Uterus (tissue), 4 donors: ENCODE measurements at places on chromosomes 16 and 17.
A peak's percentile ranks its signal among the peaks of the same experiment; 100 is the strongest.

DNA sequence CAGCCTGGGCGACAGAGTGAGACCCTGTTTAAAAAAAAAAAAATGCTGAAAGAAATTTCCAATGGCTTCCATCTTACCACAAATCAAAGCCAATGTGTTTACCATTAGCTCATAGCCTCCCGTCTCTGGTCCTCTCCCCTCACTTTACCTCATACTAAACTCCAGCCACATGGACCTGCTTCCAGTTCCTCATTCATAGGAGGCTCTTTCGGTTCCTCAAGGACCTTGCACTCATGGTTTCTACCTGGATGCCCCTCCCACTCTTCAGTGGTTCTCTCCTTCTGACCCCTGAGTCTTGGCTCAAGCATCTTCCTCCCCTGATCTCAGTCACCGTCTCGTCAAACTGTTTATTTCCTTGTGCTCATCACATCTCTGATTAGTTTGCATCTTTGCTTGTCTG is 3.8 kb upstream of the DEF8 start:
- DNase-seq = no peak

DNA sequence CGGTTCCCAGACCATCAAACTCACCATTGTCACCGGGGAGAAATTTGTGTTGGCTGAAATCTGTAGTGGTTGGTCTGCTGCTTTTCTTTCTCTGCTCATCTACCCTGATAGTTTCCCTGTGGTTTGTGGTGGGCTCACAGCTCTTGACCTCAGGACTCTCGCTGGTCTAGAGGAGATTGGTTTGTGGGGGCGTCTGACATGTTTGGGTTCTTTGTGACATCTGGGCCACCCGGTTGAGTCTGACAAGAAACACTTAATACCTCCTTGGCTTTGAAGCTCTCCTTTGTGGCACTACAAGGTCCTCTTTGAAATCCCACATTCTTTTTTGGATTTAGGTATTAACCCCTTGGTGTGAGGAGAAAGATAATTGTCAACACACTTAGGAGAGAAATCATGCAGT is 662.0 kb downstream of the WWOX start:
- DNase-seq = no peak

DNA sequence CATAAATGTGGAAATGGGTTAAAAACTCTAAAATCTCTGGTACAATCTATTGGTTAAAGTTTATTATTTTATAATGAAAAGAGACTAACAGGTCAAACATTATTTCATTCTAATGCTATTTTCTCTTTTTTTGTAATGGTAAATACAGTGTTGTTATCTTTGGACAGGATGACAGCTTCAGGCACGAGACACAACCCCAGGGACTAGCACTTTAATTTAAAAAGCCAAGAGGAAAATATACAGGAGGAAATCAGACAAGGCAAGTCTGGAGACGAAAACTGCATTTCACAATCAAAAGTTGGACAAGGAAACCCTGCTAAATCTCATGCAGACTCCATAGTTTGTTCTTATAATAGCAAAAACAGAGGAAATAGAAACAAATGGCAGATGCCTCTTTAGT is 589.1 kb upstream of the CDH8 start:
- no peak for DNase-seq

- DNase-seq = no peak
These were observed 2.9 kb upstream of the SIRT7 start for GRCh38 chr17:81920612-81921536.

- no peak for DNase-seq
These were observed 883 bp upstream of the SPN start for GRCh38 chr16:29662000-29662728.

DNA sequence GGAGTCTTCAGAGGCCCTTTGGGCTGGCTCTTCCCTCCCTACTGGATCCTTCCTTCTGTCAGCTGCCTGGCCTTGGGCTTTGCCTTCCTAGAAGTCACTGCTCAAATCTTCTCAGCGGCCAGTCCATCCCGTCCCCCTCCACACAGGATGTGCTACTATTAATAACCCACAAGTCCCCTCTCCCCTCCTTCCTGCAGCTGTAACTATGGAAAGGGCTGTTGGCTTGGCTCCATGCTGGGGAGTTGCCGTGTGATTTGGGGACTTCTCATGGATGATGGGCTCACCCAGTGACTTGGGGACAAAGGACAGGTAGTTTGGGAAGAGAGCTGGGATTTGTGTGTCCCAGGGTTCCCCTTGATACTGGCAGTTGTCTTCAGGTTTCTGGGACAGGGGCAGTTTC is 19.4 kb downstream of the TMEM94 start:
- DNase-seq = peak; percentile 49

- DNase-seq = no peak
These were observed 5.0 kb downstream of the SCARF1 start for GRCh38 chr17:1640329-1641064.

- no peak for DNase-seq
These were observed 155.8 kb upstream of the GSE1 start for GRCh38 chr16:85457366-85457765.

DNA sequence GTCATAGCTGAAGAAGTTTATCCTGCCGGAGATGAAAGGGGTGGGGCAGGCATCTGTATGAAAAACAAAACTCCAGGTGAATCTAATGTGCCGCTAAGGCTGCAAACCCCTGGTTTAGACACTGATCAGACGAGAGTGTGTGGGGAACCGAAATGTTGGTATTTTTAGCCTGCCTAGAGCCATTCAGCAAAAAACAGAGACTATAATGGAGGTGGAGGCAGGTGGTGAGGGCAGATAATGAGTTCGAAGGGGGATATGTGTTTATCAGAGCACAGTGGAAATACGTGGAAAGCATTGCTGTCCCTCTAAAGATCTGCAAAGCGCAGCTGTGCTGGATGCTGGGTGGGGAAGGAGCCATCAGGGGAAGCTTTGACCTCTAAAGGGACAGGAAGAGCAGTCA is 127.5 kb upstream of the WSCD1 start:
- DNase-seq = no peak

DNA sequence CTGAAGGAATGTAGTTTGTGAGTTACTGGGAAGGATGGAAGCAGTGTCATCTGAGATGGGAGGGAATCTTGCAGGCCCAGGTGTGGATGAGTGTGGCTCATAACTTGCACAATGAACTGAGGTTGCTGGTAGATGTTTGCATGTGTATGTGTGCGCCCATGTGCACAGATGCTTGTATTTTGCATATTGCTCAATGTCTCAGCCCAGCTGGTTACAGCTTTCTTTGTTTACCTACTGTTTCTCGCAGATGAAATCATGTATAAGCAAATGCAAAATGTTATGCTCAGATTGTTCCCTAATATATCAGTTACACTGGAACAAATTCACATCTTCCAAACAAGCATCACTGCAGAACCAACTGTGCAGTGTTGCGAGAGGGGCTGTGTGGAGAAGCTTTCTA is 452.2 kb upstream of the EEF2KMT start:
- DNase-seq = no peak

DNA sequence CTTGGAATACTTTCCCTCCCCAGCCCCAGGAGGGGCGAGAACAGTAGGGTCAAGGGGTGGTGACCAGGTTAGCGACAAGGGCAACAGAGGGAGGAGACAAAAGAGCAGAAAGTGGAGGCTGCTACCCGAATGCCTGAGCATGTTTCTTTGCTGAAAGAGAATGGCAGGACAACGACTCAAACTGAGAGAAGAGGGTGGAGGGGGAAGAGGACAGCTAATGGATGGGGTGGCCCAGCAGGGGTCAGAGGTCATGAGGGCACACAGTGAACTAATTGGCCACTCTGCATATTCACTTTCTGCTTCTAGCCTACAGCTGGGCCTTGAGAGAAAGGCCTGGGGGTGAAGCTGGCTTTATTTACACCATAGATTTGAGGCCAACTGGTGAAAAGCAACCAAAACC is 19.1 kb upstream of the DDX52 start:
- DNase-seq = no peak

GRCh38 chr17:4527566-4528125 is 27.5 kb downstream of the MYBBP1A start:
- DNase-seq = no peak

DNA sequence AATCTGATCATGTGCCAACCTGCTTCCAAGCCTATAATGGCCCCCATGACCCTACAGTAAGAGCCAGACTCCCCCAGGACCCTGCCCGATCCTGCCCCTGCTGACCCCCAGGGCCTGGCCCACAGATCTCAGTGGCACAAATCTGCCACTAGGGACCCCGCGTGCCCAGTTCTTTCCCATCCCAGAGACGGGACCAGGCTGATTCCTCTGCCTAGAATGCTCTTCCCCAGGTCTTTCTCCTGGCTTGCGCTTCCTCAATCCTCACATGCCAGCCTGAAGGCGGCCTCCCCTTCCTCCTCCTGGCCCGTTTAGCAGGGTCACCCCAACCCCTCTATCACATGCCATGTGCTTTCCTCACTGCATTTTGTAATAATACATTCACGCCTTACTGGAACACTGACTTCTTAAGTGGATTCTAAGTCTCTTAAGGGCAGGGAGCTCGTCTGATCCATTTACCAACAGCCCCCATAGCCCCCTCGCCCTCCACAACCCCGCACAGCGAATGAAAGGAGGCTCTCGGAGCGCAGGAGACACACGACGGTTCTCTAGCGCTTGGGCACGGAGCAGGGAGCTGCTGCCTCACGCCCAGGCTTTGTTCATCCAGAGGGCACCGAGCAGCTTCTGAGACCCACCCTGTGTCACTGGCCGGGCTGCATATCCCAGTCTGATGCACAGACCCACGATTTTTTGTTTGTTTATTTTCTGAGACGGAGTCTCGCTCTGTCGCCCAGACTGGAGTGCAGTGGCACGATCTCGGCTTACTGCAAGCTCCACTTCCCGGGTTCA is 1.2 kb downstream of the TRIM65 start:
- peak; percentile 35 for DNase-seq

GRCh38 chr16:89704281-89704680 is 2.8 kb upstream of the SPATA2L start:
- no peak for DNase-seq

- no peak for DNase-seq
These were observed 13.4 kb upstream of the CDH5 start for GRCh38 chr16:66353055-66353454.

GRCh38 chr17:62648251-62648955 is 20.9 kb downstream of the MRC2 start:
- DNase-seq = no peak

DNA sequence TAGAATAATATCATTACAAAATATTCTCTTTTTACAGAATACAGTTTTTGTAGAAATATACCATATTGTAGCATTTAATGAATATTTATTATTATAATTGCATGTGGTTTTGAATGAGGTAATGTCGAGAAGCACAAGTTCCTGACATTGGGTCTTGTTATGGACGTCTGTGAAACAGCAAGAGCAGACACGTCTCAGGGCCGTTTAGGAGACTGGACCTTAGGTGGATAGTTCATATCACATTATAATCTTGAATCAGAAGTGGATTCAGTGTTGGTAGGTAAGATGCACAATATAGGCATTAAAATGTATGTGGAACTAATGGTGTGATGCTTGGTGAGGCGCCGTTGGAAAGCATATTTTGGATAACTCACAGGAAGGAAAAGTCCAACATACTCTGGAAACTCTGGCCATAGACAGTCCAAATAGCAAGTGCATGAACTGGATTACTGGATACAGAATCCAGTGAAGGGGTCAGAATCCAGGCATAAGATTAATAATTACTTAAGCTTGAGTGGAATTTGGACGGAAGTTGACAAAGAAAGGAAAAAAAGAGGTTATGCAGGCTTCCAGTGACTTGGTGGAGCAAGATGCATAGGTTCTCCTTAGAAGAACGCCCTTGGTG is 17.2 kb downstream of the ABCA8 start:
- DNase-seq = no peak

GRCh38 chr17:5866978-5867377 is 203.2 kb upstream of the WSCD1 start:
- no peak for DNase-seq

- DNase-seq = no peak
These were observed 551.2 kb upstream of the CA10 start for GRCh38 chr17:52709724-52710123.

DNA sequence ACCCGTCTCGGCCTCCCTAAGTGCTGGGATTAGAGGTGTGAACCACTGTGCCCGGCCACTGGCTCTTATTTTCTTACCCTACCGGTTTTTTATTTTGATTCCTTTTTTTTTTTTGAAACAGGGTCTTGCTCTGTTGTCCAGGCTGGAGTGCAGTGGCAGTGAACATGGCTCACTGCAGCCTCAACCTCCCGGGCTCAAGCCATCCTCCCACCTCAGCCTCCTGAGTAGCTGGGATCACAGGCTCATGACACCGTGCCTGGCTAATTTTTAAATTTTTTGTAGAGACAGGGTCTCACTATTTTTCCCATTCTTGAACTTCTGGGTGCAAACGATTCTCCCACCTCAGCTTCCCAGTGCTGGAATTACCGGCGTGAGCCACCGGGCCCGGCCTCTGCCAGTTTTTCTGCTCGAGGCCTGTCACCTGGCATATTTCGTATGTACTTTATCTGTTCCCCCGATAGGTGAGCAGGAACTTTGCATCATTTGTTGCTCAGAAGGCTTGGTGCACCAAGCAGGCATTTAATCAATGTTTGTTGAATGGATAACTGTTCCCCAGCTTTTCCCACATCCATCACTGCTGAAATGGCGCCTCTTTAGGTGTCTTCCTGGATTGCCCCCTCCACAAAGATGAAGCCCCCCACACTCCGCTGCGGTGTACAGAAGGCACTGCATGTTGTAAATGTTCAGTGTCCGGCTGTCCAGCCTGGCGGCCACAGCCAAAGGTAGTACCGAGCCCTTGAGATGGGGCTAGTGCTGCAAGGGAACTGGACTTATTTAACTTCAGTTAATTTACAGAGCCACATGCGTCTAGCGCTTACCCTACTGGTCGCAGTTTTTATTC is 858 bp upstream of the TELO2 start:
- DNase-seq = no peak

DNA sequence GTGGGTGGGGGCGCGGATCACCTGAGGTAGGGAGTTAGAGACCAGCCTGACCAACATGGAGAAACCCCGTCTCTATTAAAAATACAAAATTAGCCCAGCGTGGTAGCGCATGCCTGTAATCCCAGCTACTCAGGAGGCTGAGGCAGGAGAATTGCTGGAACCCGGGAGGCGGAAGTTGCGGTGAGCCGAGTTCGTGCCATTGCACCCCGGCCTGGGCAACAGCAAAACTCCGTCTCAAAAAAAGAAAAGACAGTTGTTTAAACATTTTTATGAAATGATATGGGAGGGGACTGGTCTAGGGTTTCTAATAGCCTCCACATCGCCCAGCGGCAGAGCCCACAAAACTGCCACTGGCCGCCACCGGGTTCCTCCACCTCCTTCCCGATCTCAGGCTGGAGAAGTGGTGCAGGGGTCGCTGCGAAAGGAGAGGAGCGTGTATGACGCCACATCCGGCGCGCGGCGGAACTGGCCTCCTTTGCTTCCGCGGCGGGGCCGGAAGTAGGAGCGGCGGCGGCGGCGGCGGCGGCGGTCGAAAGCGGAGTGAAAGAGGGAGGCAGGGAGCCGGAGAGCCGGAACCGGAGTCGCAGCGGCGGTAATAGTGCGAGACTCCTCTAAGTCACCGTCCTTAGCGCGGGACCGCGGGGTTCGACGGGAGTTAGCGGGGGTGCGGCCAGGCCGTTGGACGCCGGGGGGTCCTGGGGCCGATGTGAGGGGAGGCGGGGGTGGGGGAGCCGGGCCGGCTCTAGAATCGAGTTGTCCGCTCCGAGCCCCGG is at the start of gene PPP4C:
TSS of gene PPP4C (plus strand) at position 492 of the 773 bp plus-strand sequence. CDS start 384 bp downstream, outside the sequence.
- DNase-seq = peak; percentile 90

- DNase-seq = no peak
These were observed 275.5 kb downstream of the MAP2K4 start for GRCh38 chr17:12296209-12296625.

- DNase-seq = no peak
These were observed 6.8 kb upstream of the MPRIP start for GRCh38 chr17:17035490-17035889.

GRCh38 chr17:75707079-75707571 is 14.1 kb upstream of the ITGB4 start:
- DNase-seq = peak; percentile 69
